Fibroblast of the aortic adventitia (primary cell): ENCODE measurements at places on chromosomes 12 and 14. TPM values are rescaled to one million over a fixed set of nuclear protein-coding genes. Genes with fewer than 3 reads are reported as not detected.

The SLC25A47 gene
- not detected in 2 replicates for total RNA-seq

- no peak for DNase-seq
Measured at GRCh38 chr12:79643821-79644220, 46.9 kb downstream of the PAWR start.

The KCNK10 gene
- not detected in 2 replicates for total RNA-seq

The TOMM20L gene
- total RNA-seq, result not detected in 2 replicates

The BTBD6 gene
- 51.0 and 123 TPM in 2 replicates for total RNA-seq

The RILPL2 gene
- 3.6 and 7.4 TPM in 2 replicates for total RNA-seq

- no peak for DNase-seq
Measured at GRCh38 chr14:55118761-55119160, 10.3 kb upstream of the LGALS3 start.

DNA sequence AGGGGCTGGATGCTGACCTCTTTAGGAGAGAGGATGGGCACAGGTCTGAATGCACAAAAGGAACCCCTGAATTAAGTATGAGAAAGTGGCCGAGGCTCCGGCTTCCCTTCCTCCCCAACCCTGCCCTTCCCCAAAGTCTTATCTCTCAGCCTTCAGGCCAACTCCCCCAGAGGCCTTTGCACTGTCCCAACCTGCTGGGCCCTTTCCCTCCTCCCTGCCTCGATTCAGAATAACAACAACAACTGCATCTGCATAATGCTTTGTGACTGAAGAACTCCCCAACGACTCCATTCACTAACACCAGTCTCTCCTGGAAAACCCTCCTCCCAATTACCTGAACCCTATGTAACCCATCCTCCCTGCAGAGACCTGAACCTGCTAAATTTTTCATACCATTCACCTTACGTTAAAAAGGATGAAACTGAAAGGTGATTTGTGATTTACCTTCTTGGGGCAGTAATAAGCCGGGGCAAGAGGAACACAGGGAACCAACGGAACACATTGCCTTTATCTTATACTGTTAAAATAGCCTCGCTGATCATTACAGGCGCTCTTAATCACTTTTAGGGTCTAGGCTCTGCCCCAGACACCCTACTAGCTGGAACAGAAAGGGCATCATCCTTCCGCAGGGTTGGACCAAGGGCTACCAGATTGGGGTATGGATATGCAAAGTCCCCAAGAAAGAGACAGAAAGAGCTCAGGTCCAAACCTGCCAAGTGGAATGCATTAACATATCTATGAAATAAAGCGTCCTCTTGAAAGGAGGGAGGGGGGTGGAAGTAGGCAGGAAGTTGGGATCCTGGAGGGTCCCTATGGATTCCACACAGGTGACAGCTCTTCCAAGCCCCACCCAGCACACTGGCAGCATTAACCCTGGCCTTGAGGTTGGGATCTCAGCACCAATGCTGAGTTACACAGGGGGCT, 24.2 kb upstream of the FOXN3 start:
- DNase-seq, result no peak

- no peak for DNase-seq
Measured at GRCh38 chr12:131021154-131021541, 67.4 kb downstream of the ADGRD1 start.

- DNase-seq, result no peak
Measured at GRCh38 chr12:65511912-65512311, 233.4 kb downstream of the MSRB3 start.

GRCh38 chr12:54442961-54443360, 23.9 kb upstream of the ITGA5 start:
- no peak for DNase-seq

GRCh38 chr12:67263471-67263870, 5.7 kb upstream of the CAND1 start:
- no peak for DNase-seq

The RDH12 gene
- total RNA-seq, result 0.82 TPM in 1 of 2 replicates, not detected in the other

The AMDHD1 gene
- total RNA-seq, result 0.63 TPM in 1 of 2 replicates, not detected in the other

GRCh38 chr12:32134101-32134888, 27.6 kb downstream of the BICD1 start:
- DNase-seq, result peak; percentile 72

- no peak for DNase-seq
Measured at GRCh38 chr14:76126076-76126475, 25.6 kb upstream of the GPATCH2L start.

GRCh38 chr14:68981539-68981976, 2.5 kb upstream of the ACTN1 start:
- peak; percentile 83 for DNase-seq

- DNase-seq, result no peak
Measured at GRCh38 chr14:94676495-94677185, 64.4 kb downstream of the SERPINA3 start.

The MIPOL1 gene
- total RNA-seq, result 12.5 and 32.1 TPM in 2 replicates

DNA sequence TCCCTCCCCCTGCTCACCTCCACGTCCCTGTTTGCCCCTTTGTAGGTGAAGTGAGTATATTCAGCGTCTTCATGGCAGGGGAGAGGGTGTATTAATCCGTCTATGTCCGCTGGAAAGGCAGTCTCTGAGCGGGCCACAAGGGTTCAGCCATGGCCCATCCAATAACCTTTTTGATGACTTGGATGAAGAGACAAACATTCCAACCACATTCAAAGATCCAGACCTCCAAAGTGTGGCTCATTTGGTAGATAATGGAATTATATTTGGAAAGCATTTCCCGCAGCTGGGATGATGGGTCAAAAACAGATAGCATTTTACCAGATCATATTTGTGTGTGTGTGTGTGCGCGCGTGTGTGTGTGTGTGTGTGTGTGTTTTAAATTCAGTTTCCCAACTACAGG, 345.9 kb downstream of the DPF3 start:
- peak; percentile 27 for DNase-seq

The CLEC9A gene
- not detected in 2 replicates for total RNA-seq

DNA sequence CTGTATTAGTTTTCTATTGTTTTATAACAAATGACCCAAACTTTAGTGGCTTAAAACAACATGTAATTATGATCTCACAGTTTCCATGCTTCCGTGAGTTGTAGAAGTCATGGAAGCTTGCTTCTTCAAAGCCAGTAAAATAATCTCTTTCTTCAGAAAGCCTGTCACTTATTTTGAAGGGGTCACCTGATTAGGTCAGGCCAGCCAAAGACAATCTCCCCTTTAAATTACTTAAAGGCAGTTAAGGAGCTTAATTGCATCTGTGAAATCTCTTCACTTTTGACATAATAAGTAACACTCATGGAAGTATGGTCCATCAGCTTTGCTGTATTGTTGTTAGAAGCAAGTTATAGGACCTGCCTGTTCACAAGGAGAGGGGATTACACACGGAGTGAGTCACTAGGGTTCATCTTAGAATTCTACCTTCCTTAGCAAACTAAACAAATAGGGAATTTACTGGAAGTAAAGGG, 89.8 kb downstream of the FAR2 start:
- no peak for DNase-seq

GRCh38 chr12:7093892-7094291, 1.6 kb upstream of the C1R start:
- DNase-seq, result peak; percentile 56

GRCh38 chr12:58575256-58575655, 345.0 kb downstream of the LRIG3 start:
- peak; percentile 45 for DNase-seq
